DMS79 (cell line): ENCODE measurements at places on chromosomes 6 and 20.

GRCh38 chr6:156827382-156827781 is 50.2 kb downstream of the ARID1B start:
- no peak for DNase-seq

DNA sequence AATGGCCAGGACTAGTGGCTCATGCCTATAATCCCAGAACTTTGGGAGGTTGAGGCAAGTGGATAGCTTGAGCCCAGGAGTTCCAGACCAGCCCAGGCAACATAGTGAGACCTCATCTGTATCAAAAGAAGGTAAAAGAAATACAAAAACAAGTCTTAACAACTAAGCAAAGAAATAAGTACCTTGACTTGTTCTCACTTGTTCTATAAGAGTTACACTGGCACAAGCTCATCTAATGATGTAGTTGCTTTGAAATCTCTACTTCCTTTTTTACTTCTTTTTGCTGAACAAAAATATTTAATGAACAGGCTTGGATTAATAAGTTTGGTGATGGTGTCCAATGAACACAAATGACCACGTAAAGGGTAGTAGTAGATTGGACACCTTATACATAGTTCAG is 72.2 kb downstream of the SGK1 start:
- DNase-seq: no peak

GRCh38 chr20:18712131-18712530 is 101.5 kb upstream of the SCP2D1 start:
- no peak for DNase-seq

GRCh38 chr6:41596807-41597206 is 41.5 kb upstream of the MDFI start:
- DNase-seq: no peak

GRCh38 chr6:85810558-85810957 is 167.9 kb upstream of the SYNCRIP start:
- DNase-seq: no peak

DNA sequence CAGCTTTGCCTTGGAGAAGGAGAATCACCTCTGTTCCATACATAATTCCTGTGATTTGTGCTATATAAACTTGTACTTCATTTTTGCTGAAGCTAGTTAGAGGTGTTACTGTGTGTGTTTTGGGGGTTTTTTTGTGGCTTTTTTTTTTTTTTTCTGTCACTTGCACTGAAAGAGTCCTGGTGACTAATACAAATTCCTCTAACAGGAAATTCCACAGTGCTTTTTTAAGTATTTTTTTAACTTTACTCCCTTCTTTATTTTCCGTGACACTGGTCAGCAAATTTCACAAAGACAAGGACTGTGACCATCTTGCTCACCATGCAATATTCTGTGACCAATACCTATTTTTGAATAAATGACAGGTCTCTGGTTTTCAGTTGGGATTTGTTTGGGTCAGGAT is 110.5 kb downstream of the ISM1 start:
- DNase-seq: no peak
